ENCODE measurements at places on chromosomes 13 and 19.

DNA sequence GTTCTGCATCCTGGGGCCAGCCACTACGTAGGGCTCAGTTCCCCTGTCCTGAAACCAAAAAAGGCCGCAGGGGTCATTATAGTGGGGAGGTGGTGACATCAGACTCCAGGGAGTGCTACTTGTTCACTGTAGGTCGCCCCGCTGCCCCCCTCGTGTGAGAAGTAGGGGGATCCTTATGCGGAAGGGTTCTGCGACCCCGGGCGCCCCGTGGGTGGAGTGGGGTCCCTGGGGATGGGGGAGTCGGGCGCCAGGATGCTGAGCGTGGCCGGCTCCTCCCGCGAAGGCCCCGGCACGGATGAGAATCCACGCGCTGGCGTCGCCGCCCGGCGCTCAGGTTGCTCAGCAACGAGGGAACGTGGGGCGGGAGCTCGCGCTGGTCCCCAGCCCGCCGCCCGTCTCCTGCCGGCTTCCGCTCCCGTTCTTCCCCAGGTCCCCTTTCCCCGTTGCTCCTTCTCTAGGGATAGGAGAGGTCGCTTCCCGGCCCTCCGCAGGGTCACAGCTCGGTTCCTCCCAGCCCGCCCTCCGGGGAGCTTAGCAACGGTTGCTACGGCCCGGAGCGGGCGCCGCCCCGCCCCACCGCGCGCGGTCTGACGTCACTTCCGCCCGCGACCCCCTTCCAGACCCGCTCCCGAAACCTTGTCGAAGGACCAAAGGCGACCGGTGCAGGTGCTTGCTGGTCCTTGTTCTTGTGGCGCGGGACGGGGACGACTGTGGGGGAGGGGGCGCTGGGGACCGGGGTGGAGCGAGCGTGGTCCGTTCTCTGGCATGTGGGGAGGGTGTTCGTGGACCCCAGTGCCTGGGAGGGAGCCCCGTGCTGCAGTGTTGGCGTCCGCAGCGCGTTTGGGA lies at the start of gene NAT14:
Gene NAT14, plus strand, starts transcription at position 596 of the 846 bp plus-strand sequence. CDS start 521 bp downstream, outside the sequence.
- peak; percentile 93 for DNase-seq

GRCh38 chr13:100983111-100983510 lies 308.5 kb upstream of the TMTC4 start:
- DNase-seq = no peak

GRCh38 chr13:30388406-30389283 lies 33.6 kb upstream of the UBE2L5 start:
- no peak for DNase-seq

DNA sequence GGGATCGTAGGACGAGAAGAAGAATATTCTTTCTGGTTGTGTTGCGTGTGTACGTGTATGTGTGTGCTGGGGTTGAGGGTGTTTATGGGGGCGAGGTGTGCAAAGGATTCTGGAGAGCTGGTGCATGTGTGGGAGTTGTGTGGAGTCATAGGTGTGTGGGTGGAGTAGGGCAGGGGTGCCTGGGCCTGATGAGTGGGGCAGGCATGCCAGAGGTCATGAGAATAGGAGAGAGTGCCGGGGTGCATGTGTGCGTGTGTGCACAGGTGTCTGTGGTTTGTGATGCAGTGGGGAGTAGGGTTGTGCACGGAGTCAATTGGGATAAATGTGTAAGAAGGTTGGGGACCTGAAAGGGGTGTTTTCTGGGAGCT lies 649 bp downstream of the TMEM91 start:
- no peak for DNase-seq

DNA sequence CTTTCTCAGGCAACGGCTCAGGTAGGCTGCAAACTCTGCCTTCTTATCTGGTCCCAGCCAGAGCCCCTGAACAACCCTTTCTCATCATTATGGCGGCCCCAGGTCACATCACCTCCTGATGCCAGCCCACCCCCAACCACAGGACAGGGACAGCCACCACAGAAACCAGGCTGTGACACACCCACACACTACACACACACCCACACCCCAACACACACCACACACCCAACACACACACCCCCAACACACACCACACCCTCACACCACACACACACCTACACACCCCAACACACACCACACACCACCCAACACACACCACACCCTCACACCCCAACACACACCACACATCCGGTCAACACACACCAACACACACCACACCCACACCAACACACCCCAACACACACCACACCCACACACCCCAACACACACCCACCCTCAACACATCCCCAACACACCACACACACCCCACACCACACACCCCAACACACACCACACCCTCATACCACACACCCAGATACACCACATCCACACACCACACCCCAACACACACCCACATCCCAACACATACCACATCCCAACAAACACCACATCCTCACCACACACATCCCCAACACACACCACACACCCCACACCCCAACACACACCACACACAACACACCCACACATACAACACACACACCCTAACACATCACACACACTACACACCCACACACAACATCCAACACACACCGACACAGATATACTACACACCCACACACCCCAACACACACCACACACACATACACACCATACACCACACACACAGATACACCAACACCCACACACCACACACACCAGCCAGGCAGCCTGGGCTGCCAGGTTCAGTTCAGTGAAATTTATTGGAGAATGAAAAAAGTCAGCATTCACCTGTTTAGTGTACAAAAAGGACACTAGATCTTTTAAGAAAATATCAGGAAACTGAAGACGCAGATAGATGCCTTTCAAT lies 4.2 kb upstream of the ISYNA1 start:
- peak; percentile 77 for DNase-seq

GRCh38 chr13:75687150-75687763 lies 51.1 kb downstream of the LMO7 start:
- no peak for DNase-seq

GRCh38 chr19:4090356-4091220 lies 23.9 kb upstream of the ZBTB7A start:
- no peak for DNase-seq

DNA sequence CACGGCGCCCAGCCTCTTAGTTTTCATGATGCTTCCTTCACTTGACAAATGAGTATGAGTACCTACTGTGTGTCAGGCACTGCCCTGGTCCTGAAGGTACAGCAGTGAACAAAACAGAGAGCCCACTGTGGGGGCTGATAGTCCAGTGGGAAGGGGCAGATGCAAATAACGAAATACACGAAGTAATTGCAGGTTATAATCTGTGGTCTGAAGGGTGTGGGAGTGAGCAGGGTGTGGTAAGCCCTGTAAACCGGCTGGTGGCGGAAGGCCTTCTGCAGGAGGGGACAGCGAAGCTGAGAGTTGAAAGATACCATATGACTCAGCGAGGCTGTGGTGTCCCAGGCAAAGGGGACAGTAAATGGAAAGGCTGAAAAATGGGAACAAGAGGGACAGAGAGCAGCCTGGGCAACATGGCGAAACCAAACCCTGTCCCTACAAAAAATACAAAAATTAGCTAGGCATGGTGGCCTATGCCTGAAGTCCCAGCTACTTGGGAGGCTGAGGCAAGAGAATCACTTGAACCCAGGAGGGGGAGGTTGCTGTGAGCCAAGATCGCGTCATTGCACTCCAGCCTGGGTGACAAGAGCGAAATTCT lies 60.5 kb downstream of the MAP4K1 start:
- peak; percentile 70 for DNase-seq

DNA sequence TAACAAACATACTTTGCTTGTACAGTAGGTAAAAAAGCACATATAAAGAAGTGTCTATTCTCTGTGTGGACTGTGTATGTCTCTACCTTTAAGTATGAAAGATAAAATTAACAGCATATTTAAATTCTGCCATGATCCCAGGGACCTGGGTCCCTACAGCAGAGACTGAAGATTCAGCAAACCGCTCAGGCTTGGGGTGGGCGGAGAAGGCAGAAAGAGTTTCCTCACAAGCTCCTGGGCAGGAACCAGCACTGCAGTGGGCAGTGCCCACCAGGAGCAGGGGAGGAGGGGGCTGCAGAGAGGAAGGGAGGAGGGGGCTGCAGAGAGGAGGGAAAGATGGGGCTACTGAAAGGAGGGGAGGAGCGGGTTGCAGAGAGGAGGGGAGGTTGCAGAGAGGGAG lies 44.6 kb upstream of the GRTP1 start:
- DNase-seq = no peak

GRCh38 chr13:68199271-68199670 lies 969.1 kb upstream of the PCDH9 start:
- no peak for DNase-seq

DNA sequence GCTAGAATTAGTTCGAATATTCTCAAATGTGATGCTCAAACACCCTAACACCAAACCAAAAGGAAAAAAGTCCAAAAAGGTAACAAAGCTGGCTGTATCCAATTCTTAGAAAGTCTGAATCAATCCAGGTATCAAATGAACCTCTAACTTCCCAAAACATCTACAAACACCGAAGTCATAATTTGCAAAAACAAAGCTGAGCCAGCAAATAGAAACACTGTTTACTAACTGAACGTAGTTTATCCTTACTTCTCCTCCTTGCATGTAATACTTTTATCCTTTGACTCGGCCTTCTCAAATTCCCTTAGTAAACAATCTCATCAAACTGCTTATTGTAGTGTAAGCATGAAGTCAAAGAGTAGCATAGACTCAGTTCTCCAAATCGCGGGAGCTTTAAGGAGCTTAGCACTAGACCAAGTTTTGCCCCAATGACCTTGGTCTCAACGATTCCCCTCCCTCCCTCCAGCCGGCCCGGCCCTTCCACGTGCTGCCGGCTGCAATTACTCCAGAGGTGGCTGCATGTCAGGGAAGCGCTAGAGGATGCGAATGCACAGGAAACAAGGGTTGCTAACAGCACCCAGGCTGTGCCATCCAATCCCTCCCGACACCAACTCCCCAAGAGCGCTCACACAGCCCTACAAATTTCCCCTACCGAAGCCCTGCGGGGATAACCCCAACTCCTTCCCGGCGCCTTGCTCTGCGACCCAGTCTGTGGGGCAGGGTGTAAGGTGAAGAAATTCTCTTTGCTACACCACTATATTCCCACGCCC lies 693 bp downstream of the XPO4 start:
- DNase-seq = no peak

DNA sequence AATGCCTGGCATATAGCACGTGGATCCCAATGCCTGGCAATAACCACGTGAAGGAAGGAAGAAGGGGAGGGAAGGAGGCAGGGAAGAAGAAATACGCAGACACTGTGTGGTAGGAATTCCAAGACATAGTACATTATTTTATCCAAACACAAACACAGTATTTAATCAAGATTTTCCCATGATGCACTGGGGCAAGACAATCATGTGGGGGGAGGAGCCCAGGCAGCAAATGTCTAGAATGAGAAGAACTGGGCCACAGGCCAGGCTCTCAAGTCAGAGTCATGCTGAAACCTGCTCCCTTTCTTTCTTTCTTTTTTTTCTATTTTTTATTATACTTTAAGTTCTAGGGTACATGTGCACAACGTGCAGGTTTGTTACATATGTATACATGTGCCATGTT lies 717.9 kb downstream of the UQCRFS1 start:
- no peak for DNase-seq

- DNase-seq = no peak
Measured at GRCh38 chr19:56837492-56838023, 3.0 kb downstream of the PEG3 start.

DNA sequence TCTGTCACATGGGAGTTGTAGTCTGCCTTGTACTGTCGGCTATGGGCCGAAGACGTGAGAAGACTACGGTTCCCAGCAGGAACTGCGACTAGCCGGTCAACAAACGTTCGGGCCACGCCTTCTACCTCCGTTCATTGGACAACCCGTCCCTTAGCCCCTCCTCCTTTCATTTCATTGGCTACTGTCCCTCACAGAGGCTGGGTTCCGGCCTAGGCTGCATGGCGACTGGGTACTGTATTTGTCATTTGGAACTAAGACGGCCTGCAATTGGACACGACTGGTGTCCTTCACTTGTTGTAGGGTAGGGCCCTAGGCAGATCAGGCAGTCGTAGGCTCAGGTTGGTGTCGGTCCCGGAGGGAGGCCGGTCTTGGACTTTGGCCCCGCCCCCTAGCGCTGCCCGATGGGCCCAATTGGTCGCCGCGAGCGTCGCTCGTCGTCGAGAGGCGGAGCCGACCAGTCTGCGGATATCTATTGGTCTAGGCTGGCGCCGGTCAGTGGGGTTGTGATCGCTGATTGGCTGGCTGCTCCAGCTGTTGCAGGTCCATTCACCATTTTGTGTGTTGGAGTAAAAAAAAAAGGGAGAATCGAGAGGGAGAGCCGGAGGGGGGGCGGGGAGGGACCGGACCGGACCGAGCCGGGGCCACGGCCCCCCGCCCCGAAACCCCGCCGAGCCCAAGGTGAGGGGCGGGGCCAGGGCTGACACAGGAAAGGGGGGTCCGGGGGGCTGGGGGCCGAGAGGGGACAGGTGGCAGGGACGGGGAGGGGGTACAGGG lies at the start of gene CIC:
Gene CIC, plus strand, starts transcription at position 549 of the 774 bp plus-strand sequence. CDS start 2,532 bp downstream, outside the sequence.
- DNase-seq = peak; percentile 100

DNA sequence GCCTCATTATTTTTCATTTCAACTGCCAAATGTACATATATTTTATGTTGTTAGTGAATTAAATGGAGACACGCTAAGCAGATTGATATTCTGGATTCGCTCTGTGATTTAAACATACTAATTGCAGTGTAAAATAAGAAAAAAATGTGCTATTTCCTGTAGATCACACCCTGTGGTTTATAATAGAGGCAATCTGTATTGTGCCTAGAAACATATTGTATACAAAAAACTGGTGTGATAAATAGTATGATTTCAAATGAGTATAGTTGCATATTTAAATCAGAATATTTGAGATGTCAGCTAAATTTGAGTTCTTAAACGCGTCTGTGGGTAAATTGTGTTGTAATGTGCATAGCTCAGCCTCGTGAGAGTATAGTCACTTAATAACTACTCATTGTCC lies 643.9 kb downstream of the TBC1D4 start:
- DNase-seq = no peak

DNA sequence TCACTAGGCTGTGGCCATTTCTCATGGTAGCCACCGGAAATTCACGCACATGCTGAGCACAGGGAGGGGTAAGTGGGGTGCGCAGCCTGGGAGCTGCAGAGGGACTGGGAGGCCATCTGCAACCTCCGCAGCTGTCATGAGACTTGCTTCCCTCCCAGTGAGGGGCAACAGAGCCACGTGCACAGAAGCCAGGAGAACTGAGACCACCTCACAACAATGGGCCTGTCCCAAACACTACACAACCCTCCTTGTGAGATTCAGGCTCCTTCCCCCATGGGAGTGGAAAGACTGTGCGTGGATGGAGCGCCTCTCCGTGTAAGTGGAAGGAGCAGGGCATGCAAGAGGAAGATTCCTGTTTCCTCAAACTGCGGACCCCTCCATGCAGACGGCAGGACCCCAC lies 8.8 kb downstream of the C3 start:
- no peak for DNase-seq

- DNase-seq = no peak
Measured at GRCh38 chr13:21071924-21072323, 10.5 kb upstream of the LATS2 start.

DNA sequence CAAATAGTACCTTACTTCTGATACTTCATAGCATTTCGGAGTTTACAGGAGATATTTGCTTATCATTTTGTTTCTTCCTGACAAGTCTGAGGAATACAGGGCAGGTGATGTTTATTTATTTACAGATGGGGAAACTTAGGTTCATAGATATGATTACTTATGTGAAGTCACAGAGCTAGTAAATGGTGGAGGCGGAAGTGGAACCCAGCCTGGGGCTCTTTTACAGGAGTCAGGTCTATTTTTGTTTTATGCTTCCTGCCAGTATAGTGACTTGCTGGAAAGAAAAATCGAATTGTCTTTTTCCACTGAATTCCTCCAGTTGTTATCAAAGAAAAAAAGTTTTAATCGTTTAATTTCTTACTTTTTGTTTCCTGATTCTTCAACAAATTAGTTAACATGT lies 66.5 kb downstream of the DGKH start:
- no peak for DNase-seq

GRCh38 chr19:2180881-2181632 lies 17.3 kb downstream of the DOT1L start:
- no peak for DNase-seq

- peak; percentile 56 for DNase-seq
Measured at GRCh38 chr19:1575323-1576241, 7.5 kb upstream of the MEX3D start.

Data from activated CD4-positive, alpha-beta T cell treated with anti-CD3 and anti-CD28 coated beads, Interleukin-2, amount 10 ng/mL, durations not matched to agents 24 days and 14 days (primary cell).